Adrenal gland (tissue), 19 donors: ENCODE measurements at places on chromosomes 1 and 21. TPM values are rescaled to one million over a fixed set of nuclear protein-coding genes. Genes with fewer than 3 reads are reported as not detected.

- peaks cover 18% of the 10 kb centered on the region for H3K4me1 ChIP-seq
- no peak for DNase-seq
- no peak overlapping the region for H3K4me3 ChIP-seq
- no peaks in the 10 kb centered on the region for H3K27me3 ChIP-seq
- H3K36me3 ChIP-seq: no peaks in the 10 kb centered on the region
Measured at GRCh38 chr1:80536461-80536860, 1264.3 kb upstream of the ADGRL2 start.

- no peaks in the 10 kb centered on the region for H3K36me3 ChIP-seq
- no peaks in the 10 kb centered on the region for H3K4me1 ChIP-seq
- H3K27me3 ChIP-seq: no peaks in the 10 kb centered on the region
- no peak overlapping the region for H3K4me3 ChIP-seq
Measured at GRCh38 chr1:229199261-229200243, 71.4 kb upstream of the RAB4A start.

DNA sequence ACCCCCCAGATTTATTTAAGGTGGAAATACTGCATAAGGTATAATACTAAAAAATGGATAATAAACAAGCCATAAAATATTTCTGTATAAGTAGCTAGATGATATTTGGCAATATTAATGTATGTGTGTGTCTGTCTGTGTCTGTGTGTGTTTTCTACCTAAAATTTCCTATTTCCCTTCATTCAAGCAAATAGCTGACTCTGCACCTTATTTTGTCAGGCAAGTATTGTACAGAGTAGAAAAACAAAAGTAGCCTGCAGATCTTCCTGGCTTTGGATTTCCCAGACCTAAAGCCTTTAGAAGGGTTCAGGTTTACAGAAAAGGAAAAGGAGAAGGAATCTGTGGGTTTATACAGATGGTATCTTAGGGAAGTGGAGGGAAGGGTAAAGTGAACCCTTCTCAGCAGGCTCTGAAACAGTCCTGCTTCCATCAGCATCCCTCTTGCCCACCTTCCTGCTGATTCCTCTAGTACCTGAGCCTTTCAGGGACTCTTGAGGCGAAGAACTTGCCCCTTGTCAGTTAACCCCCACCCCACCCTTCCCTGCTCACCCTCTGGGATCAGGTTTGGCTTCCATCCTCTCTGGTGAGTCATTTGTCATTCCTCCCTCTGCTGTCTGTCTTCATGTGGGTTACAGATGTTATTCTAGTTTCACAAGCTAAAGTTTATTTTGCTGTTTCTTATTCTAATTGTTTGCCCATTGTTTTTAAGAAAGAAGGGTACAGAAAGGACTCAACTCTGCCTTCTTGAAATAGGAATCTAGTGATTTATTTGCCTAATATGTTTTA, 21.7 kb upstream of the RGS16 start:
- H3K27ac ChIP-seq: no peak overlapping the region
- no peak for DNase-seq
- H3K4me3 ChIP-seq: no peak overlapping the region
- no peaks in the 10 kb centered on the region for H3K4me1 ChIP-seq
- H3K27me3 ChIP-seq: no peaks in the 10 kb centered on the region

Gene ADAMTS5
- 0.66 TPM for total RNA-seq
